ENCODE measurements at places on chromosomes 7 and 10. TPM values are rescaled to one million over a fixed set of nuclear protein-coding genes. Genes with fewer than 3 reads are reported as not detected.

Gene CFAP69
- total RNA-seq: 4.4 TPM

Gene CPVL
- total RNA-seq: 30.2 TPM

Gene FAM221A
- total RNA-seq: 11.7 TPM

DNA sequence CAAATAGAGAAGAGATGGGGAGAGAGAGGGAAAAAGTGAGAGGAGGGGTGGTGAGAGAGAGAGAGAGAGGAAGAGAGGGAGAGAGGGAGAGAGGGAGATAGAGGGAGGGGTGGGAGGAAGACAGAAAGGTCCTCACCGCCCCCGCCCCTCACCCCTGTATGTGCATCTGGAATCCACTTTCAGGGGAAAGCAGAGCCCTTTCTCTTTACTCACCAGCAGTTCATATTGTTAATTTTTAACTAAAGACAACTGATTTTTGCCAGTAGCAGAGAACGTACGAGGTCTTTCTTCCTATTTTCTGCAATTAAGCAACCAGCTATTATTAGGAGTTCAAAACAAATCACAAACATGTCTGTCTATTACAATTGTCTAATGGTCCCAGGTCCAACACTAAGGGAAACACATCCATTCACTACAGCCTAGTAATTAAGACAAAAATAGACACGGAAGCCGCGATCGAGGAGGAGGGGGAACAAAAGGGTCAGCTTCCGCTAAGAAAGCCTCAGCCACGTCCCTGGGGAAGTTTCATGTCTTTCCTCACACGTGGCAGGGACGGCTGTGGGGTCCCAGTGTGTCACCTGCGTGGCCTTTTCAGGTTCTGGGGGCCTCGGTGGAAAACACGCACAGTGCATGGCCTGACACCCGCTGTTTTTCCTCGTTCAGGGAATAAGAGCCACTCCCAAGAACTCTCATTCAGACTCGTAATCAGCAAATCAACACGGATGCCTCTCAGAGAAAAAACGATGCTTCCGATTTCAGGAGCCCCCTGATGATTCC, 572.0 kb downstream of the PTPRN2 start:
- no peak overlapping the region for H3K27ac ChIP-seq
- H3K4me3 ChIP-seq: no peak overlapping the region
- H3K36me3 ChIP-seq: no peaks in the 10 kb centered on the region
- DNase-seq: peak; percentile 55
- peaks cover 9% of the 10 kb centered on the region for H3K27me3 ChIP-seq

GRCh38 chr7:40475681-40475982, 340.8 kb downstream of the SUGCT start:
- H3K36me3 ChIP-seq: no peaks in the 10 kb centered on the region
- H3K27me3 ChIP-seq: no peaks in the 10 kb centered on the region
- H3K27ac ChIP-seq: no peak overlapping the region
- H3K4me1 ChIP-seq: no peaks in the 10 kb centered on the region

DNA sequence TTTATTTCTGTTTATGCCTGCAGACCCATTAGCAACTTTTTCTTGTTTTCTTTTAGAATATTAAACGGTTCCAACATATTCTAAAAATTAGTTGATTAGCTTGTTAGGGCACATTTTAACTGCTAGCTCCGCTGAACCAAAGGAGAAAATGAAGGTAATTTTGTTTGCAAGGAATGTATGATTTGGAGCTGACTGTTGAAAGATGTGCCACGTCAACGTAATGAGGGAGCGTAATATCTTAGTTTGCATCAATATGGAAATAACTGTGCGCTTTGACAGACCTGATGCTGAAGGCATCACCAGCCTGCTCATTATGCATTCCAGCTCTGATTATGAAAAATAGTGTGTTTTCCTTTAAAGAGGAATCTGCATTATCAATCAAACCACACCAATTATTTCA, 102.0 kb upstream of the CTBP2 start:
- H3K27me3 ChIP-seq: no peaks in the 10 kb centered on the region
- H3K36me3 ChIP-seq: no peaks in the 10 kb centered on the region
- peaks cover 4% of the 10 kb centered on the region for H3K4me1 ChIP-seq
- no peak for DNase-seq
- H3K27ac ChIP-seq: no peak overlapping the region

DNA sequence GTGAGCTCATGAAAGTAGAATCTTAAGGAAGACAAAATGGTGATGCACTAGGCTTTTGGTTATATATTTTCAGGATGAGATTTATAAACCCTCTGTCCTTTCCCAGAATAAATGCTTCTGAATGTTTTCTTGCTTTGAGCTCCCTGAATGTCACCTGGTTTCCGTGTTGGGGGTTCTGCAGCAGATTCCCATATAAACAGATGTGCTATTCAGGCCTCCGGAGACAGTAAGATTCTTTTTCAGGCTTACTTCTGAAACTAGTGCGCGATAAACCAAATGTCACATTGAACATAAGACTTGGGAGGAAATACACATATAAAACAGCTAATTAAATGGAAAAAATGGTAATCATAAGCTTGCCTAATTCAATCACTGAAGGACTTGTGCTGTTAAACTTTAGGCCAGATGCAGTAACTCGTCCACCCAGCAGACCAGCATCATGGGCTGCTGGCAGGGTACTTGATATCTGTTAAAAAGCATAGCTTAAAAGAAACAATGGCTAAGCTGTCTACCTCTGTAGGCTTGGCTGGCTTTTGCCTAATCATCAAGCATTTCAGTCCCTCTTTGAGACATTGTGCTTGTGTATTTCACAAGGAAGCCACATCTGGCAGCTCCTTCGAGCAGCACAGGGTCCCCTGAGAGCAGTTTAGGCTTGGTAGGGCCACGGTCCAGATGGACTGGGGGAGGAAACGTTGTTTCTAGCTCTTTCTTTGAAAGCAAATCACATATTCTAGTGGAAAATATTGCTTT, 281.2 kb upstream of the KIAA1217 start:
- H3K36me3 ChIP-seq: peaks cover 3% of the 10 kb centered on the region
- peaks cover 4% of the 10 kb centered on the region for H3K4me1 ChIP-seq
- H3K27me3 ChIP-seq: peaks cover 3% of the 10 kb centered on the region
- no peak for DNase-seq
- no peak overlapping the region for H3K4me3 ChIP-seq

Gene AKR1C2
- total RNA-seq: 87.5 TPM

Gene TIMM23
- total RNA-seq: 62.0 TPM

Gene ZNF282
- total RNA-seq: 34.3 TPM

- no peak for DNase-seq
- no peak overlapping the region for H3K4me3 ChIP-seq
- H3K4me1 ChIP-seq: peaks cover 26% of the 10 kb centered on the region
- no peaks in the 10 kb centered on the region for H3K27me3 ChIP-seq
Observed at GRCh38 chr10:112797855-112798254, 152.2 kb upstream of the TCF7L2 start.

- no peaks in the 10 kb centered on the region for H3K36me3 ChIP-seq
- H3K27ac ChIP-seq: no peak overlapping the region
- no peak for DNase-seq
Observed at GRCh38 chr7:135232720-135233119, 918 bp upstream of the STRA8 start.

GRCh38 chr10:15472008-15472407, 100.9 kb upstream of the FAM171A1 start:
- no peak overlapping the region for H3K27ac ChIP-seq
- peaks cover 25% of the 10 kb centered on the region for H3K4me1 ChIP-seq
- DNase-seq: no peak
- H3K27me3 ChIP-seq: peaks cover 18% of the 10 kb centered on the region
- no peaks in the 10 kb centered on the region for H3K36me3 ChIP-seq

- H3K27me3 ChIP-seq: no peaks in the 10 kb centered on the region
- peaks cover 42% of the 10 kb centered on the region for H3K36me3 ChIP-seq
- peak overlapping the region; percentile 22 for H3K27ac ChIP-seq
- DNase-seq: no peak
Observed at GRCh38 chr10:112961609-112962008, 11.6 kb downstream of the TCF7L2 start.

DNA sequence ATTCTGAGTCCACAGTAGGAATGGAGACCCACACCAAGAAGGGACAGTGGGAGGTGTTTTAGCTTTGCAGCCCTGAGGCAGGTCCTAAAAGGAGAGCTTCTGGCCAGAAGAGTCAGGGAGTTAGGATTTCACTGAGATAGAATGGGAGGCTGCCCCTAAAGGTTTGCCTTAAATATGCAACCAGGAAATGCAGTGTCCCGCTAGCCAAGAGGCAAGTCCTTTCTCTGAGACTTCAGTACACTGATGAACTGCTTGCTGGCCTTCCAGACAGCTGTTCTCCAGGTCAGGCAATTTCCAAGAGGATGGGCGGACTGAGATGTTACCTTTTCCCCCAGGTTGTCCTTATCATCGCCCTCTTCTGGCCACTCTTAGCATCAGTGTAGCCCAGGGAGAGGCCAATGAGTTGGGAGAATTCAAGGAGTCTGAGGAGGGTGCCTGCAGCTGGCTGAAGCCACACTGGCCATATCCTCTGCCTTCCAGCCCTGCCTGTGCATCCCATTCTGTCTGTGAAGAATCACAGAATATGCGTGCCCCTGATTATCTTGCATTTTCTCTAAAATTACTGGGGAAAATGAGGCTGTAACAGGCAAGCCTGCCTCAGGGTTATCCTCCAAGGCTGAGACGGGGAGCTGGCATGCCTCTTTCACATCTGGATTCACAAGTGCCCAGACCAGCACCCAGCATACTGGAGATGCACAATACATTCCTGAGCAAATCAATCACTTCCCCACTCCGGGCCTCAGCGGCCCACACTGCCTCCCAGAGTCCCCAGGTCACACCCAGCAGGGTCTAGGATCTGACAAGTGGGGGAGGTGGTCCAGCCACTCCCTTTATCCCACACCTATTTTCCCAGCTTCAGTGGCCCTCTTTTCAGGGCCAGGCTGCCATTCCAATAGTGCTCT, 2.4 kb downstream of the TLL2 start:
- peaks cover 6% of the 10 kb centered on the region for H3K4me1 ChIP-seq
- no peak for DNase-seq
- H3K36me3 ChIP-seq: no peaks in the 10 kb centered on the region
- peaks cover 74% of the 10 kb centered on the region for H3K27me3 ChIP-seq
- H3K4me3 ChIP-seq: peak overlapping the region; percentile 86

DNA sequence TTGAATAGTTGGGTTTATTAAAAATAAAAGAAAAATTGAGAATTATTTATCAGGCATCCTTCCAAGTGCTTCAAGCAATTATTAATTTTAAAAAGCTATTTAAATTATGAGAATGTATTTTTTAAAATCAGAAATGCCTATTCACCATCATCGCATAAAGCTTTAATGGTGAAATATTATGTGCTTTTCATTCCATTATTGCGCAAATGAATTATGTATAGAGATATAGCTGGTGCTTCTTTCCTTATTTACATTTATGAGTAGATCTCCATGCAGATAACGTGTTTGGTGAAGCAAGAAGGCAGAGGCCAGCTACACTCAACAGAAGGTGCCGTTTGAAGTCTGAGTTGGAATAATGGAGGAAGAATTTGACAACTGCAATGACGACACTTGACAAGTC, 549.1 kb upstream of the DPP6 start:
- no peak for DNase-seq
- H3K4me3 ChIP-seq: no peak overlapping the region
- H3K27ac ChIP-seq: no peak overlapping the region
- H3K27me3 ChIP-seq: no peaks in the 10 kb centered on the region
- H3K36me3 ChIP-seq: no peaks in the 10 kb centered on the region

GRCh38 chr7:94405506-94405905, 10.8 kb downstream of the COL1A2 start:
- H3K4me1 ChIP-seq: no peaks in the 10 kb centered on the region
- peaks cover 21% of the 10 kb centered on the region for H3K36me3 ChIP-seq
- DNase-seq: no peak
- no peak overlapping the region for H3K4me3 ChIP-seq

DNA sequence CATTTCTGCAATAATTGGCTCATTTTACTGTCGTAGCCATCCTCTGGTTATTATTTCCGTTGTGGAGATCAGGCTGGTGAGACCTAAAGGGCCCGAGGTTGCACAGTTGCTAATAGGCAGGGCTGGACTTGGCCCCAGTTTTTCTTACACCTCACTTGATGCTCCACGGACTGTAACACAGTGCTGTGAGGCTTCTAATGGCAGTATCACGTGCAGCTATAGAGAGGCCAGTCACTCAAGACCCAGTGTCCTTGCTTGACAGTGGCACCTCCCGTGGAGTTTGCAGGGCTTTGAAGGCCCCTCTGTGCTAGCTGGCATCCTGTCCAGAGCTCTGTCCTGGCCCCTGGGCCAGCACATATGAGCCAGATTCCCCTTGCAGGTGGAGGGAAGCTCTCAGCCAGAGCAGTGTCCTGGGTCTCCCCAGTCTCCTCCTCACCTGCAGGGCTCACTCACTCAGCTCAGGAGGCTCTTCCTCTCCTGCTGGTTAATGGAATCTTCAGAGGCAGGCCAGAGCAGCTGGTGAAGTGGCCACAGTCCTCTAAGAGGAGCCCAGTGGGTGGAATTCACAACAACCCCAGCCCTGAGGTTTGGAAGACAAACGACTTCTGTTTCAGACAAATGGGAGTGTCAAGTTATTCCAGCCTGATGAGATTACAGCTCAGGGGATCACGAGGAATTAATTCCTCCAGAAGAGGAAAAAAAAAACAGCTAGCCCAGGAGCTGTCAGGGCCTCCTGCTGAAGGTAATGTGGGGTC, 114.2 kb upstream of the FAM180A start:
- no peak for DNase-seq
- peak overlapping the region; percentile 0 for H3K27ac ChIP-seq
- peaks cover 3% of the 10 kb centered on the region for H3K36me3 ChIP-seq
- no peaks in the 10 kb centered on the region for H3K27me3 ChIP-seq
- H3K4me3 ChIP-seq: peak overlapping the region; percentile 17

GRCh38 chr10:23981520-23982309, 227.2 kb upstream of the KIAA1217 start:
- H3K27ac ChIP-seq: peak overlapping the region; percentile 27
- peaks cover 37% of the 10 kb centered on the region for H3K4me1 ChIP-seq
- H3K4me3 ChIP-seq: no peak overlapping the region
- no peaks in the 10 kb centered on the region for H3K36me3 ChIP-seq
- peaks cover 7% of the 10 kb centered on the region for H3K27me3 ChIP-seq

- H3K4me3 ChIP-seq: no peak overlapping the region
- peaks cover 10% of the 10 kb centered on the region for H3K4me1 ChIP-seq
- H3K27ac ChIP-seq: no peak overlapping the region
- no peaks in the 10 kb centered on the region for H3K36me3 ChIP-seq
- H3K27me3 ChIP-seq: peaks cover 3% of the 10 kb centered on the region
Observed at GRCh38 chr7:143416565-143417149, 8.0 kb upstream of the EPHA1 start.

DNA sequence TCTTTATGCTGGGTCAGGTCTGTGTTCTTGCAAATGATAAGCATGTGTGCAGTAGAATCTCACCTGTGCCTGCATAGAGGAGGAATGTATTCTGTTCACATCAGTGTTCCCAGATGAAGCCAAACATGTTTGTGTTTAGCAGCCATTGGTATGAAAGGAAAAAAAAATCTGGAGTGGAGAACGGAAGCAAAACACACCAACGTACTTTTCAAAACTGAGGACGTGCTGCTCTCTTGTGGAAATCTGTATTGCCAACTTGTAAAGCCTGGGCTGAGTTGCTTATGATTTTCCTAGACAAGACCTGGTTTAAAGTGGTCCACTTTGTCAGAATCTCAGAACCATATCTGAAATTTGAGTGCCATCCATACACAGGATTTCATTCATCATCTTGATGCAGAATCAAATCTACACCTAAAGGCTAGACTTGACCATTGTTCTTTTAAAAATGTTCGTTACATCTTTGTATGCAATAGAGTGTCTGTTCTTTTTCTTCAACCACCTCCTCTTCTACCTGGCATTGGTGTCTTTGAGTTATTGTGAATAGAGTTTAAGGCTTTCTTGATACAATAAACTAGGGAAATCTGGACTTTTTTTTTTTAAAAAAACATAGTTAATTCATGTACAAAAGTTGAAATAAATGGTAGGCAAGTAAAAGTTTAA, 367.7 kb downstream of the PHF14 start:
- peaks cover 25% of the 10 kb centered on the region for H3K4me1 ChIP-seq
- no peak for DNase-seq
- peak overlapping the region; percentile 26 for H3K4me3 ChIP-seq
- H3K36me3 ChIP-seq: no peaks in the 10 kb centered on the region
- peaks cover 5% of the 10 kb centered on the region for H3K27me3 ChIP-seq
